ENCODE measurements at places on chromosomes 7 and 10. TPM values are rescaled to one million over a fixed set of nuclear protein-coding genes. Genes with fewer than 3 reads are reported as not detected.

DNA sequence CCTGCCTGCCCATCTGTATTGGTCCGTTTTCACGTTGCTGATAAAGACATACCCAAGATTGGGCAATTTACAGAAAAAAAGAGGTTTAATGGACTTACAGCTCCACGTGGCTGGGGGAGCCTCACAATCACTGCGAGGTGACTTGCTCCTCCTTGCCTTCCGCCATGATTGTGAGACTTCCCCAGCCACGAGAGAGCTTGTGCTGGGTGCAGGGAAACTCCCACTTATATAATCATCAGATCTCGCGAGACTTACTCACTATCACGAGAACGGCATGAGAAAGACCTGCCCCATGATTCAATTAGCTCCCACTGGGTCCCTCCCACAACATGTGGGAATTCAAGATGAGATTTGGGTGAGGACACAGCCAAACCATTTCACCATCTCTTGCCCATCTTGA, 111.8 kb downstream of the MYL10 start:
- no peak for DNase-seq

DNA sequence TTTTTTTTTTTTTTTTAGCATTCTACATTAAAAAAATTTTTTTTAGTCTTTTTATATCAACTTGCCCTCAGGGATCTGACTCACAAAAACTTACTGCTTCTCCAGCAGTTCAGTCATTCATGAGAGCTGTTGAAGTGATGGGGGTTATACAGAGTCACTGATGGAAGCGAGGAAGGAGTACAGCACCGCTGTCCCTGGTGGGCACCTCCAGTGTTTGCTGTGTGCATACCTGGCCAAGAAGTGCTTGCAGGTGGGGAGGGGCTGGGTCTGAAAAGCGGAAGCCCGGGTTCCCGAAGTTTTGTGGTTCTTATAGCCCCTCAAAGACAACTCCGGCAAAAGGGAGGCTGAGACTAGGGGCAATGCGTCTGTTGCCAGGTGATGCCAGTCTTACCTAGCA, 46.2 kb downstream of the MINDY4 start:
- DNase-seq: no peak

PAPOLB gene
- 0.11 TPM for polyA plus RNA-seq

DNA sequence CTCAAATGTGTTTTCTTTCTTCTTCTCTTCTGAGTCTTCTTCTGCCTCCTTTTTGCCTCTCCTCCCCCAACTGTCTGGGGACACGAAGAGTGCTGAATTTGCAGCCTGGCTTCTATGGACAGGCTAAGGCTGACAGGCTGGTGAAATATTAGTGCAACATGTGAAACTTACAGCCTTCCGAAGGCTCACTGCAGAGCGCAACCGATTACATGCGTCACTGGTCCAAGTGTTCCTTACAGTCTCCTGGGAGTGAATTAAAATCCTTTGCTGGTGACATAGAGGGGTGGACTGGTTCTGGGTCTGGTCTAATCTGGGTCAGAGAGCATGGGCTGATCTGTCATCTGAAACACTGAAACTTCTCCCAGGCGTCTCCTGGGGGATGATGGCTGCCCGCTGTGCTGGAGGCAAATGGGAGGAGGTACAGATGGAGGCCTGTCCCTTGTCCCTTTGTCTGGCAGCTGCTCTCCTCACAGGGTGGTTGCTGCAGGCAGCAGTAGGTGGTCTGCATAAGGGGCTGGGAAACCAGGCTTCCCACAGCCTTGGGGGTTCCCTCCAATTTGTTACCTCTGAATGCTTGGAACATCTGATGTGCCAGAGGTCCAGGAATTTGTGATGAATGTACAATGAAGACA, 143.8 kb upstream of the BMPER start:
- DNase-seq: no peak

TDRD1 gene
- not detected for polyA plus RNA-seq

KIF5B gene
- 176 TPM for polyA plus RNA-seq

LIPM gene
- polyA plus RNA-seq: not detected

- no peak for DNase-seq
Measured at GRCh38 chr10:103811463-103811862, 43.9 kb downstream of the SH3PXD2A start.

DNA sequence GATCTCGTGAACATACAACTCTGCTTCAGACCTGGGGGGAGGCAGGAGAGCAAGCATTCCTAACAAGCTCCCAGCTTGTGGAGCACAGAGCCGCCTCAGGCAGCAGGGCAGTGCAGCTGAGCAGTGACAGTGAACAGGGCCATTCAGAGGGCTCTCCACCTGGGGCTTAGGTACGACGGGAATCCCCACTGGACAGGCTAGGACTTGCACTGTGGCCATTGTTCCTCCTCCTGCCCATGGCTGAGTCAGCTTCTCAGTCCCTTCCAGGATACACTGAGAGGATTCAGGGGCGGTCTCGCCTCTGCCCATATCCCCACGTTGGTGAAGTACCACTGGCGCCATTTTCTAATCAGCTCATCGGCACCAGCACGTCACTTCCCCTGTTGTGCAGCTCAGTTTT, 71.1 kb downstream of the FIGNL1 start:
- no peak for DNase-seq

OPALIN gene
- polyA plus RNA-seq: not detected

DNA sequence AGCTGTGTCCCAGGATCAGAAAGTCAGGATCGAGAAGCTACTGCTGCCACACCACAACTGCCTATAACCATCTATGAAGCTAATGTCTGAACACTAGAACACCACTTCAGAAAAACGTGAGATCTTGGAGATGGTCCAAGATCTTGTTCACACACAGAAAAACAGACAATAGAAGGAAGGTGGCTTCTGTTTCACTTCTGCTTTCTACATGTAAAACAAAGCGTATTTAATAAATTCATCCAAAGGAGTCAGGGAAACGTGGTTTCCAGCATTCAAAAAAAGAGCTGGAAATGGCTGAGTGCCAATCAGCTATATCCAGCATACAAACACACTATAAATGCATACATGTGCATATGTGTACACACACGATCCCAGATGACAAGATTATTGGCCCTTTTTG, 70.2 kb upstream of the CCDC71L start:
- DNase-seq: no peak

DNA sequence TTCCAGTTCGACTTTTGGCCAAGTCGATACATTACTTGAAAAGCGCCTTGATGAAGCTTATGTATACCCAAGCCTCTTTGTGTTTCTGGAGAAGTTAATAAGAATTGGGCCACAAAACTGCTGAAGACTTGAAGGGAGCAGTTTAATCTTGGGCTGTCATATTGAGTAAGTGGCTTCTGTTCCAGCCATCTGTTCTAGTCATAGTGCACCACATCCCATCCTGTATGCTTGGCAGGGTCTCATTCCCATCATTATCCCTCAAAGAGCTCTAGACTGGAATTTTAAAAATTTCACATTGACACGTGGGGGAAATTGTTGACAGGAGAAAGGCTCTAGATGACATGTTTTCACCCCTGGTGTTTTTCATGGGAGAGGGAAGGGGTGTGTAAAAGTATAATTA, 196.6 kb upstream of the PLPP4 start:
- no peak for DNase-seq

DPP6 gene
- polyA plus RNA-seq: 45.7 TPM

- DNase-seq: no peak
Measured at GRCh38 chr10:10967581-10968256, 50.0 kb upstream of the CELF2 start.

HTR5A gene
- polyA plus RNA-seq: not detected

GRCh38 chr10:79238606-79239005, 108.7 kb upstream of the PPIF start:
- DNase-seq: no peak

CASTOR2 gene
- polyA plus RNA-seq: 7.6 TPM

DNA sequence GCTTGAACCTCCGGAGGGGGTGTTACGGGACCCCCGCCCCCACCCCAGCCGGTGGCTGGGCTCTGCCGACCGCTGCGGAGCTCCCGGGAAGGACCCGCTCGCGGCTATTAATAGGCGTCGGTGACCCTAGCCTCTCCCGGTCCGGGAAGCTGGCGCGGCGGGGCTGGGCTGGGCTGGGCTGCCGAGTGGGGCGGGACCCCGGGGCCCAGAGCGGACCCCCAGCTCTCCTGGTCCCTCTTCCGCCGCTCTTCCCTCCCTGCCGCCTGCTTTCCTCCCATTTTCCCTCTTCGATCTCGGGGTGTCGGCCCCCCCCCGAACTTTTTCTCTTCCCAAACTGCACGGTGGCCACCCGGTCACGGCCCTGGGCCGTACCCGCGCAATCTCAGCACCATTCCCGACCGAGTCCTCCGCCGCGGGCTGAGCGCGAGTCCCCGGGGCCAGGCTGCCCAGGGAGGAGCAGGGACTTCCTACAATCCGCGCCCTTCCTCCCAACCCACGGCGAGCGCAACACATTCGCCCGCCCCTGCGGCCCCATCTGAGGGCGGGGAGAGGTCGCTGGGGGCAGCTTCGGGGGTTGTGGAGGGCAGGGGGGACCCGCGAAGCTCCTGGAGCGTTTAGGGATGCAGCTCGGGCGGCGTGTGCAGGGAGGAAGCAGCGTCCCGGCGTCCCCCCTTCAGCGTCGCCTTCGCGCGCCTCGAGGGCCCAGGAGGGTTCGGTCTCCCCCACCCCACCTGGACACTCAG, 3.1 kb upstream of the ELFN1 start:
- DNase-seq: no peak

GRCh38 chr7:106365252-106366005, 80.6 kb upstream of the NAMPT start:
- no peak for DNase-seq

TEX36 gene
- polyA plus RNA-seq: not detected

GRCh38 chr10:102300278-102300843, 55.0 kb downstream of the GBF1 start:
- DNase-seq: no peak

DNA sequence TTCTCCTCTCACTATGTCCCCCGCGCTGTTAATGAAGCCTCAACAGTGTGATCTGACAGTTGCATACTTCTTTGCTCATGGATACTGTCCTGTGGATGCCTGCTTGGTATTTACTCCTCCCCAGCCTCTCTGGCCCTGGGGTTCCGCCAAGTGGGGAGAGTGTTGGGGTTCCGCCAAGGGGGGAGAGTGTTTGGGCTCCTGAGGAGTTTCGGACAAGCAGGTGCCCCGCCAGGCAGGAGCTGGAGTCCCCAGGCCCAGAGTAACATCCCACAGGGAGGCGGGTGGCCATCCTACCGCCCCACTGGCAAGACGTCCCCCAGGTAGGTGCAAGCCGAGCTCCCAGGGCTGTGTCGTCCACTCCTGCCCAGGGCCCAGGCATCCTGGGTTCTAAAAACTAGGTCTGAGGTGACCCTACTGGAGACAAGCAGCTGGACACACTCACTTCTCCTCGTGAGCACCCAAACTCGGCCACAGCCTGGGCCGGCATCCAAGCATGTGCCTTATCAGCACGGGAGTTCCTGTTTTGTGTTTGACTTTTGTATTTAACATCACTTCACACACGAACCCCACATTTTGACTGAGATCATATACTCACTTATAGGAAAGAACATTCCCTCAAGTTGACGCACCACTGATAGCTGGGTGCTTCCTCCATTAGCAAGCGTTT, 34.2 kb downstream of the CAMK2B start:
- DNase-seq: no peak

Data from right renal cortex interstitium (tissue), 3 donors.